Keratinocyte (primary cell): ENCODE measurements at places on chromosomes 3 and 15.

GRCh38 chr3:65702202-65702601 is 336.5 kb downstream of the MAGI1 start:
- H3K27me3 ChIP-seq: no peaks in the 10 kb centered on the region
- DNase-seq: no peak
- no peaks in the 10 kb centered on the region for H3K4me1 ChIP-seq

GRCh38 chr3:41569632-41570305 is 370.5 kb downstream of the CTNNB1 start:
- no peaks in the 10 kb centered on the region for H3K4me1 ChIP-seq
- H3K27ac ChIP-seq: no peak overlapping the region
- no peaks in the 10 kb centered on the region for H3K27me3 ChIP-seq
- H3K4me3 ChIP-seq: no peak overlapping the region
- no peaks in the 10 kb centered on the region for H3K36me3 ChIP-seq

GRCh38 chr3:50675179-50676030 is 678 bp downstream of the DOCK3 start:
- peaks cover 57% of the 10 kb centered on the region for H3K27me3 ChIP-seq
- H3K4me3 ChIP-seq: peak overlapping the region; percentile 24
- H3K36me3 ChIP-seq: no peaks in the 10 kb centered on the region
- no peak for DNase-seq

DNA sequence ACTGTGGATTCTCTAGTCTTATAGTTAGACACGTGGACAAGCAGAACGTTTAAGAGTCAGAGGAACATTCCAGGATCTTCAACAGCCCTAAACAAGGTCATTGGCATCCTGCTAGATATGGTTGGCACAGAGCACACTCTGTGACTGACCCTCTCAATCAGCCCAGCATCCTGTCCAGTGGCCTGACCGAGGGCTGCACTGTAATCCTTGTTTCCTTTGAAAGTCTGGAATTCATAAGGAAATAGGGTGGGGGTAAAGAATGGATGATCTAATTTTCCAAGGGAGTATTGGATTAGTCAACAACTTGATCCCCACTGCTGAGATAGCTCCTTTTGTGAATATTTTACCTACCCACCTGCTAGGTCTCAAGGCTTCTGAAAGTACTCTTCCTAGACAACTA is 94.5 kb upstream of the DLG1 start:
- peaks cover 44% of the 10 kb centered on the region for H3K4me1 ChIP-seq
- no peak overlapping the region for H3K27ac ChIP-seq
- no peaks in the 10 kb centered on the region for H3K36me3 ChIP-seq
- H3K27me3 ChIP-seq: no peaks in the 10 kb centered on the region

DNA sequence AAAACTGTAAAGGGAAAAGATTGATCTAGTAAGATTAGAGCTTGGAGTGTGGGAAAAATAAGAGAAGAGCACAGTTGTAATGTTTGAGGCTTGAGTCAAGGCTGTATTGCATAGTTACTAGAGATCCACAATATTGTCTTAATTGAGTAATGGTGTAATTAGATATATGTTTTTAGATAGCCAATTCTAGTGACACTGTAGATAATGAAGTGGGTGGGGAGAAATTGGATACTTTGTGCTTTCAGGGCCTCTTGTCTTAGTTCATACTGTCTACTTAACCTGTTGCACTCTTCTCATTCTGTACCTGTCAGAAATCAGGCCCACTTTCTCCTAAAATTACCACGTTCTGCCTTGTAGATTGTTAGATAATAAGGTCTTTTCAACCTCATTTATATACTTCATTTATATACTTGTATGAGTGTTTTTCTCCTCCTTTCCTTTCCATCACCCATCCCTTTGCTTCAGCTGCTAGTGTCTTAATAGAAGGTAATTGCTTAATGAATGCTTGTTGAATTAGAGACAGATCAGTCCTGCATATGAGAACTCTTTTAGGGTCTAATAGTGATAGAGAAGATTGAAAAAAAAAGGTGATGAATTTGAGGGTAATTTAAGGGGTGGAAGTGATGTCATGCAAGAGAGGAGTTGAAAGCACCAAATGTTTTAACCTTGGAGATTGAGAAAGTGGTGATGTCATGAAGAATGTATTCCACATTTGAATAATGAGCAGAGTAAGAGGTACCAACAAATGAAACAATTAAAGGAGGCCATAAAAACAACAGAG is 32.0 kb downstream of the PIK3CA start:
- H3K27ac ChIP-seq: no peak overlapping the region
- peaks cover 6% of the 10 kb centered on the region for H3K4me1 ChIP-seq
- no peaks in the 10 kb centered on the region for H3K27me3 ChIP-seq
- no peak for DNase-seq
- H3K4me3 ChIP-seq: no peak overlapping the region

- H3K27me3 ChIP-seq: no peaks in the 10 kb centered on the region
- DNase-seq: no peak
- no peaks in the 10 kb centered on the region for H3K4me1 ChIP-seq
- H3K27ac ChIP-seq: peak overlapping the region; percentile 42
- no peak overlapping the region for H3K4me3 ChIP-seq
Observed at GRCh38 chr3:197135212-197135611, 105.6 kb upstream of the MELTF start.

DNA sequence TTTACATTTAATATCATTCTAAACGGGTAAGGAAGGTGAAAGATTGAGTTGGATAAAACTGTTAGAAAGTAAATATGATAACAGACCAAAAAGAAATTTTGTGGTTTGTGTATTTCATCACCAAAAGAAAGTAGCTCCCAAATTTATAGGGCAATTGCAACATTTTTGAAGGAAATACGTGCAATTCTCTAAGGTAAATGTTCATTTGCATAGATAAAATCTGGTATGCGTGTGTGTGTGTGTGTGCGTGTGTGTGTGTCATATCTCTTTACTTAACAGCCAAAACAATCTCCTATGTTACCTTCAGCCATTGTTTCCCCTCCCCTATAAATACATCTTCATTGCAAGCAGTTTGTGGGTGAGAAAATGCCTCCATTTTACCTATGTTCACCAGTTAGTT is 208.4 kb downstream of the TNIK start:
- no peaks in the 10 kb centered on the region for H3K36me3 ChIP-seq
- no peak overlapping the region for H3K27ac ChIP-seq
- no peaks in the 10 kb centered on the region for H3K4me1 ChIP-seq
- no peak overlapping the region for H3K4me3 ChIP-seq

GRCh38 chr3:128859630-128860029 is 19.8 kb upstream of the ACAD9 start:
- H3K4me1 ChIP-seq: no peaks in the 10 kb centered on the region
- DNase-seq: no peak
- no peaks in the 10 kb centered on the region for H3K27me3 ChIP-seq
- no peaks in the 10 kb centered on the region for H3K36me3 ChIP-seq
- no peak overlapping the region for H3K4me3 ChIP-seq

DNA sequence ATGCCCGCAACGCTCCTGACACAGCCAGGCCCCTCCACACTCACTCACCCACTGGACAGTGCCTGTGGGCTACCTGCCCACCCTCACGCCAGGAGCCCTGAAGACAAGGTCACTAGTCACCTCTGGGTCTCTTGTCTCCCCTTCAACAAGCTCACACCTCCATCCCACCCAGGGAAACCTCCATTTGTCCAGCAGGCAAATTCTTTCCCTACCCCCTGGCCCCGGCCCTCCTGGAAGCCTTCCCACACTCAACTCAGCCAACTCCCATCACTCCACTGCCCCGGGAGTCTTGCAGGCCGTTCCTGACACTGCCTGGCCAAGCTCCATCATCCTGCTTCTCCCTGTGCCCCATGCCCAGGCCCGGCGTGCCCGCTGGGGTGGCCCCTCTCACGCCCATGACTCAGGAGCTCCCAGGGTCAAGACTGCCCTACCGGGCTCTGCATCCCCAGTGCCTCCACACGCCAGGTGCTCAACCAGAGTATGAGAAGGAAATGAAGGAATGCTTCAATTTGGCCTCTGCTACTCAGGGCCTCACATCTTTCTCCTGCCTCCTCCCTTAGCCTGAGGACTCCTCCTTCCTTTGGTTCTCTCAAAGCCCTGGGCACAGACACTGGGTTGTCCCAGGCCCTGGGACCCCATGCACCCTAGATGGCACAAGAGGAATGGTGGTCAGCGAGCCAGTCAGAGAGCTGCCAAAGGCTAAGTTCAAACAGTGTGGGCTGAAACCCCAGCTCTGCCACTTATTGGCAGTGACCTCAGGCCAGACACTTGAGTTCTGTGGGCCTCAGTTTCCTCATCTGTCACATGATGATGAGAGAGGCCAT is 88.6 kb downstream of the SEC22A start:
- no peak overlapping the region for H3K4me3 ChIP-seq
- no peak overlapping the region for H3K27ac ChIP-seq
- H3K4me1 ChIP-seq: no peaks in the 10 kb centered on the region
- peaks cover 10% of the 10 kb centered on the region for H3K27me3 ChIP-seq
